ENCODE measurements at places on chromosomes 12 and 14.

DNA sequence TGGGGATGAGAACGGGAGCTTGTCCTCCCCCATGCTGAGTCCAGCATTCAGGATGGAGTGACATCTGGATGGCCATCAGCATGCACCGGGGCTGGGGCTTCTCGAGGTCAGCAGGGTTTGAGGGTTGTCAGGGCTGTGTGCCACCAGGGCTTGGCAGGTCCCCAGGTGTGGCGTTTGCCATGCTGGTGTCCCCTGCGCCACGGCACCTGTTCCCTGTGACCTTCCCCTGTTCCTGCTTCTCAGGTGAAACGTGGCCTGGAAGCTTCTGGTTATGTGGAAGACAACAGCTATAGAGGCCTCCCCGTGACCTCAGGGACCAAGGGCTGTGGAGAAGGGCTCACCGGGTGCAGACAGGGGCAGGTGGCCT, 152.4 kb downstream of the KIF26A start:
- no peak for DNase-seq

DNA sequence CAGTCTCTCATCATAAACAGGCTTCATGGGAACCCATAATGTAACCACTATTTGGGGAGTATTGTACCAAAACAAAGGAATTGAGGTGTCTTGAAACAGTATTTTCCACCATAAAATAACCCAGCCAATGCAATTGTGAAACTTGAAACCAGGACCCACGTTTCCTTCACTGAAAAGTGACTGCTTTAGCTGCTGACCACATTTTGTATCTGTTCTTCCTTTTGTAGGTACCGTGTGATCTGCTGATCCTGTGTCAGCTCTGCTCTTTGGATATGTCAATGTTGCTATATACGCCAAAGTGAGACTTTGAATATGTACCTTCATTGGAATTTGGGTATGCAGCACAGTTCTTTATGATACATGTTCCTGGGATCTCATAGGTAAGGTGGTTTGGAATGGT, 95.1 kb upstream of the CNTN1 start:
- no peak for DNase-seq

DNA sequence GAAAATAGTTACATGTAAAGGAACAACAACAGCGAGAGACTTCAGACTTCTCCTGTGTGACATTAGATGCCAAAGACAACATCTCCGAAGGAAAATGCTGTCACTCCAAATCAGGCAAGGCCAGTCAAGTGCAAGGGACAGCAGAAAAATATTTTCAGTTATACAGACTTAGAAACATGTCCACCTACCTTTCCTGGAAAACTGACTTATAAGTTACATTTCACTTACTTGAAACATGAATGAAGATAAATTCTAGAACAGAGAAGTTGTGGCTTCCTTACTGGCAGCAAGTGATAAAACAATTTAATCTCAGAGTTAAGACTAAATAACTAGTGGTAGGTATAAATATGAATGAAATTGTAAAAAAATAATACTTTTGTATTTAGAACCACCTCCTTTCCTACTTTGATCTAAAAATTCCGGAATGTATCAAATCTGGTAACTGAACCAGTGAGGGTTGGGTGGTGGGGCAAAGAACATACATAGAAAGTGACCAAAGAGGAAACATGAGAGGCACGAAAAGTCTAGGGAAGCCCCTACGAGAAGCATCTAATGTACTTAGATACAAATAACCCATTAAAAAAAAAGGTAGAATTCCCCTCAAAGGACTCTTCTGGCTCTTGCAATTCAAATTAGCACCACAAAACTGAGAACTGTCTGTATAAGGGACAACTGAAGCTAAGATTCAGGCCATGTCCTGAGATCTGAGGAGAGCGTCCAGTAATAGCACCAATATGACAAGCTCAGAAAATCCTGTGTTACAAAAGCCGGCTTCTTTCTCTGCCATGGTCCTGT, 21.2 kb downstream of the MTHFD1 start:
- no peak for DNase-seq

- DNase-seq: no peak
These were observed 77.0 kb downstream of the PPP2R5C start for GRCh38 chr14:101838476-101838875.

DNA sequence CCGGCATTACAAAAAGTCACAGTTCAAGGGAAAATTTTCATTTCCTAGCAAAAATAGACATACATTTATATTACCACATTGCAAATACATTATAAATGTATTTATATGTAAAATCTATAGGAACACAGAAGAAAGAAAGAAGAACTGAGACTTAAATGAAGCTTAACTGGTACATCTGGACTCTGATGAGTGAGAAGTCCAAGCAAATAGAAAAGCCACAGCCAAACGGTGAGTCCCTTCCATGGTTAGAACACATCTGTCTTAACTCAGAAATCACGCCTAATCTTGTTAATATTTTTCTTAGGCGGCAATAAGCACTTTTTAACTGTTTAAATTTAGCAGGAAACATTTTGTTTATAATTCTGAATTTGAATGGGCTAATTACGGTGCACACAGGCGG, 9.4 kb upstream of the KLRB1 start:
- no peak for DNase-seq

Data from activated naive CD4-positive, alpha-beta T cell (primary cell).